ENCODE measurements at places on chromosomes 12 and 14. TPM values are rescaled to one million over a fixed set of nuclear protein-coding genes. Genes with fewer than 3 reads are reported as not detected.
A peak's percentile ranks its signal among the peaks of the same experiment; 100 is the strongest.

PTHLH gene
- total RNA-seq = not detected

TMEM179 gene
- 0.13 TPM for total RNA-seq

- DNase-seq = peak; percentile 55
These were observed 148.7 kb downstream of the SMOC1 start for GRCh38 chr14:70027785-70028428.

DNA sequence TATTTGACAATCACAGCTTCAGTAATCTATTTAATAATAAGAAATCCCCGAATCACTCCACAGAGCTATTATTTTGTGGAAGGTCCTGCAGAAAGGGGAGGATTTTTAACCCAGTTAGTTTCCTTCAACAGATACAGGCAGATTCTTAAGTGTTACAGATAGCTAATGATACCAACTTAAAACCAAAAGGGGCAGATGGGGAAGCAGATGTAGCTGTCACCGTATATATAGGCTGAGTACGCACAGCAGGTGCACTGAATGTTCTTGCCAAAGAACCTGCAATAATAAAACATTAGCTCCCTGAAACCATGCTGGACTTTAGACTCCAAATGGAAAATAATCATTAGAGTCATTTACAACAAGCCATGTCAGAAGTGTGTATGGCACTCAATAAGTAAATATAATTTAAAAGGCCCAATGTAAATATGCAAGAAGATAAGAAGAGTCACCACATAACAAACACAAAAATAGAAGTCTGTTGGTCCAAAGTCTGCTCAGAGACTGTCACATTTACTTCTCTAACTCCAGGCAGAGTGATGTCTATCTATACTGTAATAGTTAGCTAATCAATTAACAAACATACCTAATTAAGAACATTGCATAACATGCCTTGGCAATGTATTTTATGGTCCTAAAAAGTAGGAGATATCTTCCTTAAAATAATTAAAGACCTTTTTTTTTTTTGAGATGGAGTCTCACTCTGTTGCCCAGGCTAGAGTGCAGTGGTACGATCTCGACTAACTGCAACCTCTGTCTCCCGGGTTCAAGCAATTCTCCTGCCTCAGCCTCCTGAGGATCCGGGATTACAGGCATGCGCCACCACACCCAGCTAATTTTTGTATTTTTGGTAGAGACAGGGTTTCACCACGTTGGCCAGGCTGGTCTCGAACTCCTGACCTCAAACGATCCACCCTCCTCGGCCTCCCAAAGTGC lies 78.8 kb downstream of the SEC23A start:
- DNase-seq = no peak

All from dermis microvascular lymphatic vessel endothelial cell (primary cell).